ENCODE measurements at places on chromosomes 13 and 19.

DNA sequence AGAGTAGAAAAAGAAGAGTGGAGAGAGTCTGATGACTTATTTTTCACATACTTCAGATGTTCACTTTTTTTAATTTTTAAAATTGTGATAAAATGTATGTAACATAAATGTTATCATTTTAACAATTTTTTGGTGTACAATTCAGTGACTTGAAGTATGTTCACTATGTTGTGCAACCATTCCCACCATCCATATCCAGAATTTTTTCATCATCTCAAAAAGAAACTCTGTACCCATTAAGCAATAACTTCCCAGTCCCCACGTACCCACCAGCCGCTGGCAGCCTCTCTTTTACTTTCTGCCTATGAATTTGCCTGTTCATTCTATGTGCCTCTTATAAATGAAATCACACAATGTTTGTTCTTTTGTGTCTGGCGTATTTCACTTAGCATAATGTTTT, 43.3 kb downstream of the SKA3 start:
- DNase-seq = no peak

DNA sequence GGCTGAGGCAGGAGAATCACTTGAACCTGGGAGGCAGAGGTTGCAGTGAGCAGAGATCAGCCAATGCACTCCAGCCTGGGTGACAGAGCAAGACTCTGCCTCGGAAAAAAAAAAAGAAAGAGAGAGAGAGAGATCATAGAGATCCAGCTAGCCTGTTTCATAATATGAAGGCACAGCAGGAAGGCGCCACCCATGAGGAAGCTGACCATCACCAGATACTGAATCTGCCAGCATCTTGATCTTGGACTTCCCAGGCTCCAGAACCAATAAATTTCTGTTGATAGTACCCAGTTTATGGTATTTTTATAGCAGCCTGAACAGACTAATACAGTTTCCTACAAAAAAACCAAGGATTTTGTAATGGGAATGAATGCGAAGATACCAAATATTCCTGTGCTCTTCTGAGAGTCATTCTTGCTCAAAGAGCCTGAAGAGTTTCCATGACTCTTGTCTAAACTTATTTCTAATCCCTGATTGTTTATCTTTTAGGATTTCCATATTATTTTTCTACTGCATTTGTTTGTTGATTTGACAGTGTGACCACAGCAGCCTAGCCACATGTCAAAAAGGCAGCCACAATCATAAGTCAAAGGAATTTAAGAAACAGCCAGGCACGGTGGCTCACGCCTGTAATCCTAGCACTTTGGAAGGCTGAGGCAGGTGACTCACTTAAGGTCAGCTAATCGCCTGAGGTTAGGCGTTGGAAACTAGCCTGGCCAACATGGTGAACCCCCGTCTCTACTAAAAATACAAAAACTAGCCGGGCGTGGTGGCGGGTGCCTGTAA, 37.7 kb upstream of the PDCD5 start:
- no peak for DNase-seq

DNA sequence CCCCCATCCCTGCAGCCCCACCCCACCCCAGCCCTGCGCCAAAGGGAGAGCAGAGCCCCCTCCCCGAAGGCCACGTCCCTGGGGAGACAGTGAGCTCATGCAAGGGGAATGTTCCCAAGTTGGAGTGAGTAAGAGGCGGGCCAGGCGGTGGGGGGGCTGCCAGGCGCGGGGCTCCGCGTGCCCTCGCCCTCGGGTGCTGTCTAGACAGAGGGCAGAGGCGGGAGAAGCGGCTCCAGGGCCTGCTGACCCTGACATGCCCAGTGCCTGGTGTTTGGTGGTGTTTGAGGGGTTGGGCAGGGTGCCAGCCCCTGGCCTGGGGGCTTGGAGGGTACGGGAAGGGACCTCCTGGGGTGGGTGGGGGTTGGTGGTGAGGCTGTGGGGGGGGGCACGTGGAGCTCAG, 1.0 kb downstream of the FSTL3 start:
- DNase-seq = no peak

- no peak for DNase-seq
Measured at GRCh38 chr13:65292488-65292901, 1937.6 kb downstream of the PCDH9 start.

GRCh38 chr13:28137596-28137995, 749 bp upstream of the PAN3 start:
- DNase-seq = no peak

DNA sequence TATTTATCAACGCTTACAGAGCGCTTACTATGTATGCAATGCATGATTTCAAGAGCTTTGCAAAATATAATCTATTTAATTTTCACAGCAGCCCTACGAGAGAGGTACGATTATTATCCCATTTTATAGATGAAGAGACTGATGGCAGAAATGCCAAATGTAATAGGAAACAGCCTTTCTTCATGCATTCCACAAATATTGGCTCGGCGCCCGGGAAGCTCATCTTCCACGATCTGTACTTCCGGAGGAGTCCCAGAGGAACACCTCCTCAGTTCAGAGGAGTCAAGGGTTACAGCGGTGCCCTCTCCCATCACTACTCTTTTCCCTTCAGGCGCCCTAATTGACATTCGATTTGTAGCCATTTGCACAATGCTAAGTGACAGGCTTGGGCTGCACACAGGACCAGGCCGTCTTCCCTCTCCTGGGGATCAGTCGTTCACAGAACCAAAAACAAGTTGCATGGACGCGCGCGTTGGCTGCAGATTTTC, 1.1 kb upstream of the ARHGAP35 start:
- DNase-seq = no peak

DNA sequence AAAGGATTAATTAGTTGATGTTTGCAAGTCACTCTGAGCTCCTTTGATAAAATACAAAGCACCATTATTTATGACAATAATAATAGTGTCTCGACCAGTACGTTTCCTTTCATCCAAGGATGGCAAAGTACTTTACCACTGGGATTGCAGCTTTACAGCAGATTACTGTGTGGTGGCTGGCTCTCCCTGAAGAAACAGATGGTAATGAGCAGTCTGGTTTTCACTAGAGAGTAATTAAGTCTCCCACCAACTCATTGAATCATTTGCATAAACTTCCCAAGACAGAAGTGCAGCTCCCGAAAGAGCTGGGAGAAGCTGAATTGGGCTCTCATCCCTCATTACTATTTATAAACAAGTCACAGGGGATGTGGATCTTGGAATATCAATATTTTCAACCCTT, 48.7 kb downstream of the KLF5 start:
- DNase-seq = no peak

DNA sequence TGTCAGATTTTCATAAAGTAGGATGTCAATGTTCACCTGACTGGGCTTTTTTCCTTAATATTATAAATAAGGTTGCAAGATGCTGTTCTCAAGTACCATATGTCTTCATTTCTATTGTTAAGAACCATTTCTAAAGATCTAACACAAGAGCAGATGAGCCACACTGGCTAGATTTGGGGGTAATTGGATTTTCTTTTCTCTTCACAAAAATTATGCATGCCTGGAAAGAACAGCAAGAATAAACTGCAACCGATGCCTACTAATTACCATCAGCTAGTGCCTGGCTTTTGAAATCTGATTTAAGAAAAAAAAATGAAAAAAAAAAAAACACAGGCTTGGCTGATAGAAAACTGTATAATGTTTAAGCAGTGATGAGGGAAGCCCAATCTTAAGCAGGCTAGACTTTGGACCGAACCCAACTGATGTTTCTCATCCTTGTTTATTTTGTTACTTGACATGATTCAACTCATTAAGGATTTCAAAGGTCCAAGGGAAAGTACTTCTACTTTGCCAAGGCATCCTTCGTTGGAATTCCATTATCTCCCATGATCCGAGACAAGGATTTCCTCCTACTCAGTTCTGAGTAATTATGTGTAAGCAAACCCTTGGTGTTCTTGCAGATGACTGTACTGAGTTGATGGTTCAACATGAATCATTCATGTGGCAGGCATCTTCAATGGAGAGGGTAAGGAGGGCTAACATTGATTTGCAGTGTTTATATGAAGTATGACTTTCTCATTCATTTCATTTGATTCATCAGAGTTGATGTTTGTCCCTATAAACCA, 300.5 kb downstream of the SPRY2 start:
- DNase-seq = no peak

GRCh38 chr19:30733826-30734550, 361.8 kb downstream of the ZNF536 start:
- no peak for DNase-seq

DNA sequence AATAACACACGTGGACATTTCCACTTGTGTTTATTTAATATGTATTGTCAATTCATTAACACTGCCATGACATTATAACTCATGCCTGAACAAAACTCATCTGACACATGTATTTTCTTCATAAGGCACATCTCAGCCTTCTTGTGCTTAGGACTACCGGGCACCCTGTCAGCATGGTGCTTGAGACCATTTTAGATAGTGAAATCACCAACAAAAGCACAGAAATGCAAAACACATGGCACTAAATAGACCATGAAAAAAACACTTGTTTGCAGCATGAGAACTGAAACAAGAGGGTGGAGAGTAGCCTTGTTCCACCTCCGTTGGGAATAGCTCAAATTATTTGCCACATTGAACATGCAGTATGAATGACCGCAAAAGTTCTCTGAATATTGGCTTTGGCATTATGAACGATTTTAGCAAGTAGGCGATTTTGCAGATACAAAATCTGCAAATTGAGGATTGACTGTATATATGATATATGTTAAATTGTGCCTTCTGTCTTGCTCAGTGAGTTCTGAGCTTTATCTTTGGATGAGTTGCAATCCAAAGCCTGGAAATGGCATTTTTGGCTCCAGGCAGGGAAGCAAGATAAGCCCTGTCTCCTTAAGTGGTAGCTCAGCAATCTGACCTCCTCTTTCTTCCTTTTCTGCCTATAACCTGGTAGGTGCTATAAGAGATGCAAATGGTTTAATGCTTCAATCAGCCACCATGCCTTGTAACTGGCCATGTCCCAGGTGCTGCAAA, 328.2 kb downstream of the HS6ST3 start:
- no peak for DNase-seq

GRCh38 chr19:14519860-14520407, 1.7 kb upstream of the DNAJB1 start:
- no peak for DNase-seq

- DNase-seq = no peak
Measured at GRCh38 chr19:8030960-8031359, 21.6 kb upstream of the CCL25 start.

- DNase-seq = no peak
Measured at GRCh38 chr13:112752711-112753541, 63.1 kb downstream of the ATP11A start.

GRCh38 chr19:10872546-10873107, 1.3 kb downstream of the CARM1 start:
- no peak for DNase-seq

DNA sequence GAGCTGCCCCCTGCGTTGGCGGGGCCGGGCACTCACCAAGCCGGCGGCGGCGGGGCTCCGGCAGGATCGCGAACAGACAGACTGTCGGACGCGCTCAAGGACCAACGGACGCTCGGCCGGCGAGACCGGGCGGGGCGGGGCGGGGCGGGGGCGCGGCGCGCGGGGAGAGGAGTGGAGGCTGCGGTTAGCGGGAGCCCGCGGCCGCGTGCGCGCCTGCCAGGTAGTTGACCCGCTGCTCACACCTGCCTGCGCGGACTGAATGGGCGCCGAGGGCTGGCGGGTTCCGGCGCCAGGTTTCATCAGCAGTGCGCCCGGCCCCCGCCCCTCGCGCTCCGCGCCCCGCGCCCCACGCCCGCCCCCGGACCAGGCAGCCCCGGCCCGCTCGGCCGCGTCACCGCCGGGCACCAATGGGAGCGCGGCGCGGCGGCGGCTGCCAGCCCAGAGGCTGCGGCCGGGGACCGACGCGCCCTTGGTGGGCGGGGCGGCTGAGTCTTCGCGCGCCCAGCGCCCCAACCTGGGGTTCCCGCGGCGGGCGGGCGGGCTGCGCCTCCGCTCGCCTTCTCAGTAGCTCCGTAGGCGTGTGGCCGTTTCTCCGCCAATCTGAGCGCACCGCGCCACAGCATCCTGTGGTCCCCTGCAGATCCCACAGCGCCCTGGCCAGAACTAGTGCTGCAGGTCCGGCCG, at the start of gene SLC7A1:
TSS of gene SLC7A1 (minus strand) at position 309 of the 684 bp plus-strand sequence. CDS start 59,500 bp downstream, outside the sequence.
- peak; percentile 73 for DNase-seq

GRCh38 chr19:7489609-7490044, 792 bp upstream of the PEX11G start:
- no peak for DNase-seq

GRCh38 chr13:103607995-103608394, 541.8 kb upstream of the SLC10A2 start:
- no peak for DNase-seq

DNA sequence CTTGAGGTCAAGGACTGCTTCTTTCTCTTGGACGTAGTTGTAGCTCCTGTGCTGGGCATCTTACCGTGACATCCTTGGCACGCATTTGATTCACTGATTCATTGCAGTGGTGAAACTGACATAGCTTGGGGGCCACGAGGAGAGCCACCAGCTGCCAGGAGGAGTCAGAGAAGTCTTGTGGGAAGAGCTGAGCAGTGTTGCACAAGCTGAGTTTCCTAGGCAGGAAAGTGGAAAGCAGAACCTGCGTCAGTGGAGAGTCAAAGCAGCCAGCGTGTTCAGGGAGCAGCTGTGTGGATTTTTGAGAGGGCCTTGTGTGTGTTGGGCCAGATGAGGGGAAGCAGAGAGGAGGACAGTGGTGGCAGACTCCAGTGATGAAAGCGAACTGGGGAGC, 5.3 kb upstream of the GPR183 start:
- no peak for DNase-seq

GRCh38 chr13:102309110-102309509, 92.7 kb downstream of the FGF14 start:
- peak; percentile 14 for DNase-seq

GRCh38 chr13:113874579-113875428, 10.9 kb upstream of the GAS6 start:
- DNase-seq = no peak

GRCh38 chr19:43439032-43439708, 24.5 kb downstream of the TEX101 start:
- DNase-seq = no peak

DNA sequence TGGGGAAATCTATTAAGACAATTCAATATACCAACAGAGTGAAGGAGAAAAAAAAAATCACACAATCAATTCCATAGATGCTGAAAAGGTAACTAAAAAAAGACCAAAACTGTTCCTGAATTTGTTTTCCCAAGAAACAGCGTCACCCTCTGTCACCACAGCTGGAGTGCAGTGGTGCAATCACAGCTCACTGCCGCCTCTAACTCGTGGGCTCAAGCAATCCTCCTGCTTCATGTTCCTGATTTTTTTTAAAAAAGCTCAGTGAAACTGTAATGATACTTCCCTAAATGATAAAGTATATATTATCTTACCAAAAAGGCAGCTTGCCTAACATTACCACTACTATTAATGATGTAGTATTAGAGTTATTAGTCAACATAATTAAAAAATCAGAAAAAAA, 19.6 kb upstream of the ZFP14 start:
- no peak for DNase-seq

GRCh38 chr13:50161052-50161451, 145.8 kb downstream of the KCNRG start:
- no peak for DNase-seq
